ENCODE measurements at places on chromosomes 1 and 21.

DNA sequence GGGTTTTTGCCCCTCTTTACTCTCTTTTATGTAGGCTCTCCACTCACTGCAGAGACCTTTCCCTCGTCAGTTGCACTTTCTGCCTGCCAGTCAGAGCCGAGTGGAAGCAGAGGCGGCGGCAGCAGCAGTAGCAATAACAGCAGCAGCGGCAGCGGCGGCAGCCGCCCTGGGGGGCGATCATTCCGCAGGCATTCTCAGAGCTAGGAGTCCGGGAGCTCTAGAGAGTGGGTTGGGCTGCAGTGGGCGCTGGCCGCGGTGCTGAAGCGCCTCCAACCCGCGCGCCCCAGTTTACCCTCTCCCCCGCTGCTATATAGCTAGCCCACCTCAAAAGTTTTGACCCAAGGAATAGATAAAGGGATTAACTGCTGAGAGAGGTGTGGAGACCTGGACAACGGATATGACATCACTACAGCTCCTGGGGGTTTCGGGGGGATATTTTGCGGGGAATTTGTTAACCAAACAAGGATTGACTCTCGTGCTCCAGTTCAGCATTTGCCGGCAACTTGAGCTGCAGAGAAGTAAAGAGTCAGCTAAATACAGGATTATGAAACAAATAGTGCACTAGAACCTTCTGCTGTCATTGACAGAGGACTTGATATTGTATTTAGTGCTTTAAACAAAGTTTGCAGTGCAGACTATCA, at the start of gene OLFM3:
Gene OLFM3 (minus strand): TSS at position 102 of the 641 bp plus-strand sequence.
- peak; percentile 72 for DNase-seq

GRCh38 chr21:36511484-36512220, 31.7 kb upstream of the CLDN14 start:
- no peak for DNase-seq

DNA sequence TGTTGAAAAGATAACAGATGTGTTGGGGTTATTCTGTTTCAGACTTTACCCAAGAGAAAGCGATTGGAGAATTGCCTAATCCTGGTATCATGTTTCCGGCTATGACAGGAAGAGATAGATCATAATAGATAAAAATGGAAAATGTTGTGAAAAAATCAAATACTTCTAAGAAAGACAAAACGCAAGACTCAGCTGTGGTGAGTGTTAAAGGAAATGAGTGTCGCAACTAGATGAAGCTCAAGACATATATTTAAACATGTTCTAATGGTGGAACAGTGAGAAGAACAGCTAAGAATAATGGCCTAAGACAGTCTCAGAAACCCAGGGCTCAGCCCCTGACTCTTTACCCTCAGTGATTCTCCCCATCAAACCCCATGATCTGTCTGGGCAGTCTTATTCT, 426.7 kb upstream of the RUNX1 start:
- DNase-seq, result no peak

GRCh38 chr1:9196129-9197040, 38.2 kb upstream of the H6PD start:
- peak; percentile 67 for DNase-seq

GRCh38 chr1:94258873-94259331, 21.5 kb upstream of the ARHGAP29 start:
- no peak for DNase-seq

- DNase-seq, result no peak
Observed at GRCh38 chr1:111591937-111592336, 27.7 kb upstream of the RAP1A start.

DNA sequence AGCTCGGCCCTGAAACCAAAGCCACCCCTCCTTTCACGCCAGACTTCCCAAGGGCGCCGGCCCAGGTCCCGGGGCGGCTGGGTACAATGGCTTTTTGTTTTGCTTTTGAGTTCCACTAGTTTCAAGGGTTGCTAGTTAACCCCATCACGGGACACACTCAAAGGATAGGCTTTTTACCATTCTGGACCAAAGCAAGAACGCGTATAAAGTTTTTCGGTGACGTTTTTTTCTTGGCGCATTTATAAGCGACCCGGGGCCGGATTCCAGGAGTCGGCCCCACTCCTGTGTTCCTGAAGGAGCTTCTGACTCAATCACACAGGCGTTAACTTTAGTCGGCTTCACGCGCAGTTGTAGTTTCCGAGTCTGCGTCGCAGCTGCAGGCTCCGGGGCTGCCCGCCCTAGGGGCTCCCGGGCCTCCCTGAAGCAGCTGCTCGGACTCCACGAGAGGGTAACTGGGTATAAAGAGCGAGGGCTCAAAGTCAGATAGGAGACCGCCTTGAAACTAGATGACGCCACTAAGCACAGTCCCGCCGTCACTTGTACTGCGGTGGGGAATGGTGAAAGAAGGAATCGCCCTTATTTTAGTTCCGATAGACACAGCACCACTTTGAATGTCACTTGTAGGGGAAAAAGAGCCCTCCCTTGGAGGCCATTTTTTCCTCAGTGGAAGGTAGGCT, 707 bp upstream of the KLHL21 start:
- DNase-seq, result no peak

DNA sequence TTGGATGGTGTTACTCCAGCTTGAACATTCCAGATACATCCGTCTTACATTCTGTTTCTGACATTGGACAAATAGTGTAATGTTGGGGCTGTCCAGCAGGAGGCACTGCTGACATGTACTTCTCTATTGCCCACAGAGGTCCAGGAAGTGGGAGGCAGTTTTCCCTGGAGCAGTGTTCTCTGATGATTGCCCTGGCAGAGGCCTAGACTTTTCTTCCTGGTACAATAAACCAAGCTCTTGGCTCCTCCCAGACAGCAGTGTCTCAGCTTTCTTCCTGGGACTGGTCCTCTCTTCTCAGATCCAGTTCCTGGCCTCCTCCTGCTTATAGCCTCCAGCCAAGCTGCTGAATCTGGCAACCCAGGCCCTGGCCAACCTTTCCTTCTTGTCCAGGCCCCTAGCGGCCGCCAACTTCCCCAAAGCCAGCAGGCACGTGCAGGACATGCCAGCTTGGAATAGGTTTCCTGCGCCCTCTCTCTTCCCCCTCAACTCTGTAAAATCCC, 14.9 kb upstream of the IFNLR1 start:
- peak; percentile 71 for DNase-seq

GRCh38 chr1:9701665-9702064, 50.1 kb downstream of the PIK3CD start:
- no peak for DNase-seq

- DNase-seq, result no peak
Observed at GRCh38 chr21:26409735-26410134, 163.4 kb downstream of the CYYR1 start.

DNA sequence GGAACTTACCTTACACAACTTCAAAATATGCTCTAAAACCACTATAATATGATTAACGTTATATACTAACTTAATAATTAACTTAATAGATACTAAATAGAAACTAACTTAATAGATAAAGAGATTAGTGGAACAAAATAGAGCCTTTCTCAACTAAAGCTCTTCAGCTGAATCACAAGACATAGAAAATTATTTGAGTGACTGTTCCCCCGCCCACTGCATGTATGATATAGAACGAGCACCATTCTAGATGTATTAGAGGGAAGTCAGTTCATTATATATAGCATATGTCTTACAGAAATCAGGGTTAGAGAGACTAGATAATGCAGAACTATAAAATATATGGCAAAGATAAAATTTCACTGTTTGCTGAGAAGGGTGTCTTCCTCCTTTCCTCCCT, 16.3 kb downstream of the LYPLAL1 start:
- DNase-seq, result no peak

- DNase-seq, result no peak
Observed at GRCh38 chr1:13583595-13583965, at the start of gene PDPN. Gene PDPN, plus strand, starts transcription at chr1:13583832. Its CDS starts 202 bp downstream, at chr1:13584034.

DNA sequence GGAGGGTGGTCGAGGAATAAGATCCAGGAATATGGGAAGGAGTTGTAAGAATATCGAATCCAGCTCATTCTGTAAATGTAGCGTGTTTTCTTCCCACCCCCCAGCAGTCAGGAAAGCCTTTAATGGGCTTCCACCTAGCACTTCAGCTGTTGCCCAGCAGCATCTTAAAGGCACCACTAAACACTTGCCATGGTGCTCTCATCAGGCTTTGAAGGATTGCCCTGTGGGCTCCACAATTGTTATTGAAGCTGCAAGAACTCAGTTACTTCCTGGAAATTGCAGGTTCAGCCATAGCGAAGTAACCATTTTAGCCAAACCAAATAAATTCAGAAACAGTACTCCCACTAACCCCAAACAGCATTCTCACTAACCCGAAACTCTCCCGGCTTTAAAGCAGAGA, 511.2 kb downstream of the PLPP3 start:
- no peak for DNase-seq

DNA sequence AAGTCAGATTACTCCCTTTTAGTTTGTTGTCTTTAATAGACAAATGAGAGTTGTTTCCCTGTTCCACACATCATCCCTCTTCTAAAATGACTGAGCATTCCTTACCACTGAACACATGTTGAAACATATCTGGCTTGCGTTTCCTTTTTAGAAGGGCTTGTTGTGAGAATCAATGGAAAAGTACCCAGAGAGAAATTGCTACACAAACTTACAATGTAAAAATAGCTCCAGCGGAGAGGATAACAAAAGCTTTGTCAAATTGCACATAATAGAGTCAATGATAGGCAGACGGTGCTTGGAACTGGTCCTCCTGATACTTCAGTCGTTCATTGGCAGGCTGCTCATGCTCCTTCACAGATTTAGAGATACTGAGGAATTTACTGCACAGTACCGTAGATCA, 123.9 kb downstream of the CYYR1 start:
- DNase-seq, result no peak

DNA sequence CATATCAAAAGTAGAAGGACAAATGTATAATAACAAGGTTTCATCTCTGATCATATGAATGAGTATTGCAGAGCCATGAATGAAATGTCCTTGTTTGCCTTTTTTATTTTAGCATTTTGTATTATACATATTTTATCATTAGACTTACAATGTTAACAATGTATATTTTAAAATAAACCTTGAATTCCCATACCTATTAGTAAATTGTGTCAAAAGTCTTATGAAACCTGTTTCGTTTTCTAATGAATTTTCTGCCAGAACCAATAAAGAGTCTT, 646 bp downstream of the DNAJB4 start:
- no peak for DNase-seq

DNA sequence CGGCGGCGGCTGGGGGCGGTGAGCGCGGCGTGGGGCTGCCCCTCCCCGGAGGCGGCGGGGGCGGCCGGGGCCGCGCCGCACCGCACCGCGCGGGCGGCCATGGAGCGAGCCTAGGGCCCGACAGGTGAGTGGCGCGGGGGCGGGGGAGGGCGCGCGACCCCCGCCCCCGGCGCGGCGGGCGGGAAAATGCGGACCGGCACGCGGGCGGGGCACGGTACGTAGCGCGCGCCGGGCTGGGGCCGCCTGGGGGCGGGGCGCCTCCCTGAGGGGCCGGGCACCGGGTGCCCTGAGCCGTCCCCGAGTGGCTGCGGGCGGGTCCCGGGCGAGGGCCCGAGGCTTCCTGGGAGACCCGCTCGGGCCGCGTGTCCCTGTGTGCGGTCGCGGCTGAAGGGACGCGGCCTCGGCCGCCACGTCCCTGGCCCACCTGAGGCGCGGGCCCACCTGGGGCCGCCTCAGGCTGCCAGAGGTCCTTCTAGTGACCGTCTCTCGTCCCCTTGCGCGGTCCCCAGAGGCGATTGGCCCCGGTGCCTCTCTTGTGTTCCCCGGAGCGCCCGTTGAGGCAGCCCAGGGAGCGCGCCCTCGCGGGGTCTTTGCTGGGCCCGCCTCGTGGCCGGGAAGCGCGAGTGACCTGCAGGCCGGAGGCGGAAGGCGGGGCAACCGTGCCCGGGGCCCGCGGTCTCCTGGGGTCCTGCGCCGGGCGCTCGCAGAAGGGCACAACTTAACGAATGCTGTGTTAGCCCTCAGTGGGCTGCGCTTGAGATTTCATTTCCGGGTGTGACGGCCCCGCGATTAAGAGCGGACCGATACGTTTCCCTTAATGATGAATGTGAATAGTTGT, 500 bp downstream of the FAM20B start:
- DNase-seq, result peak; percentile 85

DNA sequence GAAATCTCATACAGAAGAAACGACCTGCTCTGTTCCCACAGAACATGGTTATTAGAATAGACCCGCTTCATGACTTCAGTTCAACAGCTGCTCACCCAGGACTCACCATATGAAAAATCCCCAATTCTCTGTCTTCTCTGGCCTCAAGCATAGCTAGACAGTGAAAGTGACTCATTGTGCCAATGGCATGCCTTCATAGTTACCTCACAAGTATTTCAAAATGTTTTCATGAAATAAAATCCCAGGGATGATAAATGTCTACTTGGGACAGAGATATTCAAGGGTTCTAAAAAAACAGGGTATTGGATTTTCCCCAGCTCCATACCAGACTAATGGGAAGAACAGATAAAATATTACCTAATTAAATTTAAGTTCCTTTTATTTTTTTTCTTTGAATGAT, 82.3 kb downstream of the NOTCH2 start:
- no peak for DNase-seq

GRCh38 chr1:203056516-203056915, 29.3 kb downstream of the MYOG start:
- no peak for DNase-seq

- no peak for DNase-seq
Observed at GRCh38 chr1:244807138-244807537, 28.3 kb upstream of the COX20 start.

DNA sequence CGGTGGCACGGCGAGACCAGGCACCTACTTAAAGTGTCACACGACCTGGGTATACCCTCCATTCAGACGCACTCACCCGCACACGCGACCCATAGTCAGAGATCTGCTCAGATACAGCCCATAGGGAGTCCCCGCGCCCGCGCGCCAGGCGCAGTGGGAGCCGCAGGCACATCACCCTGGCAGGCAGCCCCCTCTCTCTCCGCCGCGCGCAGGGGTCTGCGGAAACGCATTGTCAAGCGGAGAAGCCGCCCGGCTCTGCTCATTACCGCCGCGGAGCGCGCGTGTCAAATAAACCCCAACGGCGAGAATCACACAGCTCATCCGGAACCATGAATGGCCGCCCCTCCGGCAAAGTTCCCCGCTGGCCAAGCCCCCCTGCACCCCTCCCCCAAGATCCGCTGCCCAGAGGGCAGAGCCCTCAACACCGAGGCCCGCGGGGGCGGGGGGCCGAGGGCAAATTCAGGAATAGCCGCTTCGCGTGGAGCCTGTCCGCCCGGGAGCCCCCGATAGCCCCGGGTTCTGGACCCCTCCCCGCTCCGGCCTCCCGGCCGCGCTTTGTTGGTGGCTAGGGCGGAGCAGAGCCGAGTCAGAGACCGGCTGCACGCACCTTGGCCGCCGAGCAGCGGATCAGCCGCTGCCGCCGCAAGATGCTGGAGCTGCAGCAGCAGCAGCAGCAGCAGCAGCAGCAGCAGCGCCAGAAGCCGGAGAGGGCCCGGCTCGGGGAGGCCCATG, 522 bp downstream of the LRP8 start:
- DNase-seq, result peak; percentile 49

- DNase-seq, result no peak
Observed at GRCh38 chr1:25140073-25140797, 92.1 kb downstream of the SYF2 start.

- peak; percentile 97 for DNase-seq
Observed at GRCh38 chr1:42165511-42166210, 1.1 kb upstream of the GUCA2A start.

- no peak for DNase-seq
Observed at GRCh38 chr1:32181563-32181962, 2.1 kb downstream of the TXLNA start.

GRCh38 chr1:27548858-27549719, 54.9 kb downstream of the AHDC1 start:
- no peak for DNase-seq

- peak; percentile 65 for DNase-seq
Observed at GRCh38 chr1:101203820-101204540, 32.8 kb upstream of the S1PR1 start.

- DNase-seq, result no peak
Observed at GRCh38 chr1:246860401-246860800, 71.3 kb downstream of the AHCTF1 start.

GRCh38 chr1:25900219-25900618, 6.0 kb downstream of the STMN1 start:
- DNase-seq, result no peak

Data from NCI-H345 (cell line).